ENCODE measurements at places on chromosomes 7 and 10. TPM values are rescaled to one million over a fixed set of nuclear protein-coding genes. Genes with fewer than 3 reads are reported as not detected.

Gene FFAR4
- polyA plus RNA-seq, result 0.51 TPM

Gene ITIH5
- 6.8 TPM for polyA plus RNA-seq

Gene ZNF239
- 8.5 TPM for polyA plus RNA-seq

Gene VWA2
- polyA plus RNA-seq, result 4.6 TPM

Gene RTKN2
- polyA plus RNA-seq, result 5.7 TPM

Gene SFXN2
- 27.3 TPM for polyA plus RNA-seq

Gene HMX3
- polyA plus RNA-seq, result 1.5 TPM

- no peak overlapping the region for H3K27ac ChIP-seq
- no peak overlapping the region for H3K4me3 ChIP-seq
- no peaks in the 10 kb centered on the region for H3K27me3 ChIP-seq
- DNase-seq, result no peak
Observed at GRCh38 chr7:35399216-35399615, 145.3 kb upstream of the TBX20 start.

DNA sequence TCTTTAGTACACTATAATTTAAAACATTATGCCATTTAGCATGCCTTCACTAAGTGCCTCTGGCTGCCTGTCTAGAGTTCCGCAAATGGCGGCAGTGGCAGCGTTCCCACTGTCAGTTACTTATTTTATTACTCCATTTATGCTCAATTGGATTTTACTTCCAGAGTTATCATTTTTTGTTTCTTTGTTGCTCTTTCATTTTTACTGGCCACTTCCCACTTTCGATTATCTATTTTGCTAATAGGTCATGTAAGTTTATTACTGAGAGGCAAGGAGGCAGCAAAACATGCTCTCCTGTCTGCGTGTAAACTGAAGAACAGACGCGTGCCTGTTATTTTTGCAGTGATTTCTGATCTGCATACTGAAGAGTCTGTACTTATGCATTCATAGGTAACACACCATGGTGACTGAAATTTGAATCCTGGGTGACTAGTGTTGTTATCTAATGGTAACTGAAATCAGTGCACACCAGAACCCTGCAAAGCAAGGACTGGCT lies 23.1 kb downstream of the KDM7A start:
- H3K4me3 ChIP-seq, result no peak overlapping the region
- no peak for DNase-seq
- no peaks in the 10 kb centered on the region for H3K36me3 ChIP-seq
- peaks cover 4% of the 10 kb centered on the region for H3K4me1 ChIP-seq
- H3K27me3 ChIP-seq, result no peaks in the 10 kb centered on the region
